Uterus (tissue), 4 donors: ENCODE measurements at places on chromosomes 16 and 17. TPM values are rescaled to one million over a fixed set of nuclear protein-coding genes. Genes with fewer than 3 reads are reported as not detected.

DNA sequence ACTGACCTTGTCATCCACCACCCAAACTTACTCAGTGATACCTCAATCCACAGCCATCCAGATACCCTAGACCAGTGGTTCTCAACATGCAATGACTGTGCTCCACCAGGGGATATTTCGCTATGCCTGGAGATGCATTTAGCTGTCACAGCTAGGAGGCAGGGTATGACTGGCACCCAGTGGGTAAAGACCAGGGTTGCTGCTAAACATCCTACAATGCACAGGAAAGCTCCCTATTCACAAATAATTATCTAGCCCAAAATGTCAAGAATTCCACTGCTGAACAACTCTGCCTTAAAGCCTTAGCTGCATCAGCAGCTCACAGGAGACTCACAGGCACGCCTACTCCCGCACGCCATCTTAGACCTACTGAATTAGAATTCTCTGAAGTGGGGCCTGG lies 212.6 kb downstream of the GRIN2A start:
- DNase-seq, result no peak

- DNase-seq, result peak; percentile 49
These were observed 19.4 kb downstream of the TMEM94 start for GRCh38 chr17:75475851-75476250.

The GPR142 gene
- 0.73 TPM for total RNA-seq

GRCh38 chr17:12812877-12813276 lies 23.6 kb downstream of the ARHGAP44 start:
- peak; percentile 15 for DNase-seq

The CXCL16 gene
- total RNA-seq, result 9.1 TPM

The KREMEN2 gene
- not detected for total RNA-seq

GRCh38 chr16:11183035-11183812 lies 72.8 kb downstream of the SOCS1 start:
- no peak for DNase-seq

DNA sequence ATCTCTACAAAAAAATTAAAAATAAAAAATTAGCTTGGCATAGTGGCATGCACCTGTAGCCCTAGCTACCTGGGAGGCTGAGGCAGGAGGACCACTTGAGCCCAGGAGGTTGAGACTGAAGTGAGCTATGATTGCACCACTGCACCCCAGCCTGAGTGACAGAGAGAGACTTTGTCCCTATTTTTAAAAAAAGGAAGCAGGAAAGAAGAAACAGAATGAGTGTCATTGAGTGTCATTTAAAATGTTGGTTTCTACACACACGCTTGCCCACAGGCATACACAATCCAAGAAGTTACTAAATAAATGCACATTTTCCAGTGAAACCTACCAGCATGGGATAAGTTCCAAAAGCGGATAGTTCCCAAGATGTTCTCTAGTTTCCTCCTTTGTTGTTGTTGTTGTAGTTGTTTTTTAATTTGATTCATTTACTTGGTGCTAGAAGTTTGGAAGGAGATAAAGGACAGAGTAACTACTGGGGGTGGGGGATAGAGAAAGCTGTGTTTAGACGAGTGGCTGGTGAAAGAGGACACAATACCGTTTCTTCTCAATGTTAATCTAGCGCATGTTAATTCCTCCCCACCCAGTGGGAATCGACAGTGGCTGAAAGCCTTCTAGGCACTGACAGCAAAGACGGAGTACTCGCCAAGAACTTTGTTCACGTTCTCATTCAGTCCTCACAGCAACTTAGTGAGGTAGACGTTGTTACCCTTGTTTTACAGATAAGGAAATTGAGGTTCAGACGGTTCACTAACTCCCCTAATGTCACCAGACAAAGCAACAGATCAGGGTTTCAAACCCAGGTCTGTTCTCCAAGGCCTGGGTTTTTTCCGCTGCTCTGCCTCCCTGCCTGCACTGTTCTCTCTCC lies 17.3 kb downstream of the MRPS23 start:
- no peak for DNase-seq

GRCh38 chr17:10087355-10087754 lies 111.1 kb downstream of the GAS7 start:
- no peak for DNase-seq

DNA sequence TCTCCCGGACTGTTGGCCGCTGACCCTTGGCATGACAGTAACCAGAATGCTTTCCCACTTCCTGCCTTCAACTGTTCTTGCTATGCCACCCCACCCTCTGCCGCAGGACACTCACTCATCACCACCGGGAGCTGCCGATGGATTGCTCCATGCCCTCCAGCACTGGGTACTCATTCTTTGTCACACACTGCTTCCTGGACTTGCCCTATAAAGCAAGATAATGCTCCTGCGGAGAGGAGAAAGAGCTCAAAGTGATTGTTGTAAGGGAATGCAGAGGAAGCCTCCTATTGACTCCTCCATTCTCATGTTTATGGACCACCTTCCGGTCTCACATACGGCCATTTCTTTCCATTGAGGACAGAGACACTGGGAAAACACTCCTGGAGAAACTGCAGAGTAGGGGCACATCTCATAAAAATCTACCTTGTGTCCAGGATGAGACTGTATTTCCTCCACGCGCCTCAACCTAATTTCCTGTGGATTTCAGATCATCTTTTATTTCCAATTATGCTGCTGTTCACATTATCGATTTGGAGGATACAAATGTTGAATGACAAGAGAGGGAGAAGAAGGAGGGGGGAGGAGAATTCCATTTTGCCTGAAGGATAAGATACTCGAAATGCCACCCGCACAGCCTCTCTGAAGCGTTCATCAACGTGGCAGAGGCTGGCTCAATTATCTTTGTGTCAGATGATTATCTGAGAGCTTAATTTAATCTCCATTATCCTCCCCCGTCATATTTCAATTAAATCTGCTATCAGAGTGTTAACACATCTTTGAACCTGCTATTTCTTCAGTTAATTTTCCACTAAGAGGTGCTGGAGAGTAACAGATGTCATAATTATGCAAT lies 486.1 kb upstream of the SALL1 start:
- DNase-seq, result no peak

GRCh38 chr17:77933777-77934398 lies 24.6 kb upstream of the TNRC6C start:
- no peak for DNase-seq

The CCL7 gene
- not detected for total RNA-seq

DNA sequence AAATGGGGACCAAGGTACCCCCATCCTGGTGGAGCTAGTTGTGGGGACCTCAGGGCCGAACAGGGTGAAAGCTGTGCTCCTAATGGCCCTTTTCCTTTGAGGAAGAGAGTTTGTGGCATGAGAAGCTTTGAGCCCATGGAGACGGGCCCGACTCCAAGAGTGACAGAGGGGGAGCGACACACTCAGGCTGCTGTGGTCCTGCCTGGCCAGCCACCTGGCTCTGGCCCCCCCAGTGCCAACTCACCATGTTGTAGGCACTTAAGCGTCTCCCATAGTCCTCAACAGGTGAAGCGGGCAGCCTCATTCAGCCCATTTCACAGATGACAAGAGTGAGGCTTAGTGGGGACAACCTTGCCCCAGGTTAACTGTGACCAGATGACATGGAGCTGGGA lies 1.6 kb downstream of the IL21R start:
- no peak for DNase-seq

The NSF gene
- 38.2 TPM for total RNA-seq

- DNase-seq, result no peak
These were observed 23.0 kb downstream of the SLC35G3 start for GRCh38 chr17:35170968-35171771.

The SOX15 gene
- 1.0 TPM for total RNA-seq

DNA sequence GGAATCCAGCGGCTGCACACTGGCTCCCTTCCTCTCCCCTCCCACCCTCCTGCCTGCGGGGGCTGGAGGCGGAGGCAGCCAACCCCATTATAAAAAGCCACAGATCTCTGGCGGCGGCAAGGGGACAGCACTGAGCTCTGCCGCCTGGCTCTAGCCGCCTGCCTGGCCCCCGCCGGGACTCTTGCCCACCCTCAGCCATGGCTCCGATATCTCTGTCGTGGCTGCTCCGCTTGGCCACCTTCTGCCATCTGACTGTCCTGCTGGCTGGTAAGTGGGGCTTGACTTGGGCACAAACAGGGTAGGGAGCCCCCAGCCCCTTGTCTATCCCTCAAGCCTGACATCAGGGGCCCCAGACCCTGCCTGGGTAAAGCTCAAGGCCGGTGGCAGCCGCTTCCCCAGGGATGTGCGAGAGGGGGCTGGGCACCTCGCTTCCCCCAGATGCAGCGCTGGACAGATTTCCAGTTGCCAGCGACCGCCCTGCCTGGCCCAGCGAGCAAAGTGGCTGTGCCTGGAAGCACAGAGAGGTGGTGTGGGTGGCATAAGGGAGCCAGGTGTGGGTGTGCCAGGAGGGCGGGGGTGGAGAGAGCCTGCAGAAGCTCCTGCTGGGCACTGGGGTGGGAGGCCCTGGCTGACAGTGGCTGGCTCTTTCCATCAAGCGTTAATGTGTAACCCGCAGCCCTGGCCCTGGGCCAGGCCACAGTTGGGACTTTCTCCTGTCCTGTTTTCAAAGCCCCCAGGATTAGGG lies at the start of gene CX3CL1:
Gene CX3CL1, plus strand, starts transcription at position 119 of the 745 bp plus-strand sequence. Its CDS starts 79 bp downstream, at position 198.
- DNase-seq, result peak; percentile 68

GRCh38 chr16:1032607-1033006 lies 39.9 kb upstream of the SSTR5 start:
- DNase-seq, result no peak

The PPP1R1B gene
- 22.0 TPM for total RNA-seq

DNA sequence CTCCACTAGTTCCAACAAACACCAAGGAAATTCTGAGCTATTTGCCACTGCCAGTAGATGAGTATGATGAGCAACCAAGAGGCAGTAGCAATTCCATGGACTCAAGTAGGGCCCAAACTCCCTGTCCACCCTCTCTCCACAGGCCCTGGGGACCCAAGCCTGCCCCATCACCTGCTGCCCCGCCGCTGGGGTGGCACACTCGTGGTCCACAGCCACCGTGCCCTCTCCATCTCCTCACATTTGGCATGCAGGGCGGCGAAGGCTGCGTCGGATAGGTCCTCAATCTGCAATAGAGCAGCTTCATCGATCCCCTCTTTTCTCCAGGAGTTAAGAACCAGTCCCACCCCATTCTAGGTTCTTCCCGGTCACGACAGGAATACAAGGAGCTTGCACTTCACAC lies 33.9 kb downstream of the STH start:
- DNase-seq, result no peak

The ANKS3 gene
- total RNA-seq, result 51.7 TPM

The SLC22A31 gene
- total RNA-seq, result not detected

The MC1R gene
- total RNA-seq, result 4.6 TPM

DNA sequence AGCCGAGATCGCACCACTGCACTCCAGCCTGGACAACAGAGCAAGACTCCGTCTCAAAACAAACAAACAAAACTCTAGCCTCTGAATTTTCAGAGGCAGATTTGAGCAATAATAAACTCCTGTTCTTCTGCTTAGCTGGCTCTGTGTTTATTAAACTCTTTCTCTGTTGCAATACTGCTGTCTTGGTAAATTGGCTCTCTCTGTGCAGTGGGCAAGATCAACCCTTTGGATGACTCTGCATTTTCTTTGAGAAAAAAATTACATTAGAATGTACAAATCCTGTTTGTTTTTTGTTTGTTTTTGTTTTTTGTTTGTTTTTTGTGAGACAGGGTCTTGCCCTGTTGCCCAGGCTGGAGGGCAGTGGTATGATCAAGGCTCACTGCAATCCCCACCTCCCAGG lies 75.8 kb upstream of the RPH3AL start:
- no peak for DNase-seq

The NHLRC4 gene
- total RNA-seq, result 1.2 TPM

The HBA2 gene
- 52.8 TPM for total RNA-seq

The TM4SF5 gene
- total RNA-seq, result not detected

DNA sequence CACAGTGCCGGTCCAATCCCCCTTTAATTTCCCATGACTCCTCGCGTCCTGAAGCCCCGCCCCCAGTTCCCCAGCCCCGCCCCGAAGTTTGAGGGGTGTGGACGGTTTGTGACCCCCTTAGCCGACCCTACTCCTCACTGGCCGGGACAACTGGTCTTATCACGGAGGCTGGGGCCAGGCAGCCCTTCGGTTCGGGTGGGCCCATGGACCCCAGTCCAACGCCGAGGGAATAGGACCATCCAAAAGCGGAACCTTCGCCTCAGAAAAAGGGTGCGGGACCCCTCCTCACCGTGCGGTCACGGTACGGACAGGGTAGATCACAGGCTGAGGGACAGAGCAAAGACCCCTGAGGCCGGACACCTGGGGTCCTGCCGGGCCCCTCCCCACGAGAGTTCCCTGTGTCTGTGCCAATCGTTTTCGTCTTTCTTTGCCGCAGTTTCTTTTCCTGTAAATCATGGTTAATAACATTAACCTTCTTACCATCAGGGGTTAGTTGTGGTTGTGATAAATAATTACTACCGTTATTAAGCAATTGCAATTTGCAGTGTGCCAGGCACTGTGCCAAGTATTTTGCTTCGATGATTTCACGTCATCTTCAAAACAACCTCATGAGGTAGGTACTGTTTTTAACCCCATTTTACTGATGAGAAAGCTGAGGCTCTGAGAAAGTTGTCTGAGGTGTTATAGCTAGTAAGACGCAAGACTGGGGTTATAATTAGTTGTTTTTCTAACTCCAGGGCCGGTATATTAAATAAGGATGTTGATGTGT lies 543 bp downstream of the TMUB2 start:
- no peak for DNase-seq

DNA sequence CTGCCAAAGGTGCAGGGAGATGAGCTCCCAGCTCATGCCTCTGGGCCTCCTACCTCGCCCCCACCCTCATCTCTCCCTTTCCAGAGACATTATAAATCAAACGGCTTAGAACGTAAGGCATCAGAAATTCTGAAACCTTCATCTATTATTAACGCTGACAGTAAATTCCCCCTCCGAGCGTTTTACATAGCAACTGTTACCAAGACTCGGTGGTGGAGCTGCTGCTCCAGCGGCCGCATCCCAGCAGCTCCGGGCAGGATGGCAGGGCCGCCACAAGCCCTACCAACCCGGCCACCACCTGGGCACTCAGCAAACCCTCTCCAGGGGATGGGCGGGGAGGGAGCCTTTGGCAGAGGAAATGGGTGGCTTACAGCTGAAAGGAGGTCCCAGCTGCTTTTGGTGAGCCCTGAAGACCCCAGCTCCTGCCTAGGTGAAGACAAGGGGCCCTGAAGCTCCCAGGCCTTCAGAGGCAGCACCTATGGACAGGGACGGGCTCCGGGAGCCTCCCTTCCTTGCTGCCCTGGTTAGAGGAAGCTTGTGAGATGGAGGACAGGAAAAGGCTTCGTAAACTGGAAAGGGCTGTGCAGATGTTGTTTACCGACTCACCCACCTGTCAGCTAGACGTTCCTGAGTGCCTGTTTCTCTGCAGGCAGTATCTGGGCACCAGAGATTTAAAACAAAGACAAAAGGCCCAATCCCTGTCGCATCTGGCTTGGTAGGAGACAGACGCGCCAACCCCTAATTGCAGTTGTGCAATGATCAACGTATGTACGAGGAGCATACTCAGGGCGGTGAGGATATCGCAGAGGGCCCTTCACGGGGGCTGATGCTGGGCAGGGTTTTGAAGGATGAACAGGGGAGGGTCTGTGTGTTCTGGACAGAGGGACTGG lies 76.9 kb downstream of the RAI1 start:
- DNase-seq, result no peak

The CCL17 gene
- not detected for total RNA-seq
